ENCODE measurements at places on chromosomes 11 and 22. TPM values are rescaled to one million over a fixed set of nuclear protein-coding genes. Genes with fewer than 3 reads are reported as not detected.
A peak's percentile ranks its signal among the peaks of the same experiment; 100 is the strongest.

- no peak for DNase-seq
Measured at GRCh38 chr22:25976356-25976755, 192.9 kb upstream of the SEZ6L start.

DNA sequence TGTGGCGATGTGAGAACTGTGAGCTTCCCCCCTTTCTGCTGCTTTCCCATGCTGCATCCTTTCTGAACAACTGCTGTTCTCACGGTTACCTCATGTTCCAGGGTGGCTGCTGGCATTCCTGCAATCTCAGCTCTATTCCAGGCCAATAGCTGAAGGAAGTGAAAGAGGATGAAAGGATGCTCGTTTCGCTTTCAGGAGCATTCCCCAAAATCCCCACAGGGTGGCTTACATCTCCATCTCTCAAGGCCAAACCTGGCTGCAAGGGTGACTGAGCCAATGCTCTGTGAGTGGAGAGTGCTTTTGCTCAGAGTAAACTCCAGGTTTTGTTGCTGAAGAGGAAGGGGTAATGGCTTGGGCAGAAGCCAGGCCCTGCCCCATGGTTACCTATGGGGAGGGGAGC is 848.2 kb downstream of the BRD1 start:
- DNase-seq = no peak

DNA sequence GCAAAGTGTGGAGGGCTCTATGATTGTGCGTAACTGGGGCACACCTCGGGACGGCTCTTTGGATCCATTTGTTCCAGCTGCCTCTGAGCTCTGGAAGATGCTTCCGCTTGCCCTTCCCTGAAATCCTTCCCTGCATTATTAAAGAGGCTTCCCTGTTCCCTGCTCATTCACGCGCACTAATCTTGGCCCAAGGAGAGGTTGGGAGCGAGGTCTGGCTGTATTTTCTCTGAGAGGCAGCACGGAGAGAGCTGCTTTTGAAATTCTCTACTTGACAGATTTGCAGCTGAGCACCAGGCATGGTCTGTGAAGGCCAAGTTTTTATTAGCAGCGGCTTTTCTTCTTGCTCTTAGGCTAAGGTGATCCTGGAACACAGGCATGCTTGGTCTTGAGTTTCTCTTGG is 94.8 kb upstream of the NTM start:
- peak; percentile 23 for DNase-seq

DNA sequence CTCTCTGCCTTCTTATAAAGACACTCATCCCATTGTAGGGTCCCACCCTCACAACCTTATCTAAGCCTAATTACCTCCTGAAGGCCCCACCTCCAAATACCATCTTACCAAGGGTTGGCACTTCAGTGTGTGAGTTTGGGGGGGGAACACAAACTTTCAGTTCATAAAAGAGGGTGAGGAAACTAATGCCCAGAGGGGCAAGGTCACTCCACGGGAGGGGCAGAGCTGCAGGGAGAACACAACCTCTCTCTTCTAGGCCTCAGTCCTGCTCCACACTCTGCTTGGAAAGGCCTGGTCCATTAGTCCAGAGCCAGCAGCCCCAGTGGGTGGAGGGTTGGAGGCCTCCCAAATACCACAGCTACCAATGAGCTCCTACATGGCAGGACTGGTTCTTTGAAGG is 2.7 kb upstream of the BATF2 start:
- no peak for DNase-seq

DNA sequence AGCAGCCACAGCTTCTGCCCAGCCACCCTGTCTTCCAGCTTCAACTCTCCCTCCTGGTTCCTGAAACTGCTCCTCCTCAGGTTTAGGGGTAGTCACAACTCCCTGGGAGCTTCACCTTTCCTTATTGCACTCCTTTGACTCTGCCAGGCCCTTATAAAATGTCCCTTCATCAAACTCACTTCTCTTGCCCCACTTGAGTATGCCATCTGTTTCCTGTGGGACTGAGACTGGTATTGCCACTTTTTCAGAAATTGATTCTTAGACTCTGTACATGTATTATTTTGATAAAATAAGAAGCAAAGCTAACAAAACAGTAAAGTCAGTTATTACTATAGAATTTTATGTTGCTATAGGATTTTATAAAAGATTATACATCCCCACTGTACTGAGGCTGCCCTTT is 134.1 kb downstream of the SPON1 start:
- no peak for DNase-seq

DNA sequence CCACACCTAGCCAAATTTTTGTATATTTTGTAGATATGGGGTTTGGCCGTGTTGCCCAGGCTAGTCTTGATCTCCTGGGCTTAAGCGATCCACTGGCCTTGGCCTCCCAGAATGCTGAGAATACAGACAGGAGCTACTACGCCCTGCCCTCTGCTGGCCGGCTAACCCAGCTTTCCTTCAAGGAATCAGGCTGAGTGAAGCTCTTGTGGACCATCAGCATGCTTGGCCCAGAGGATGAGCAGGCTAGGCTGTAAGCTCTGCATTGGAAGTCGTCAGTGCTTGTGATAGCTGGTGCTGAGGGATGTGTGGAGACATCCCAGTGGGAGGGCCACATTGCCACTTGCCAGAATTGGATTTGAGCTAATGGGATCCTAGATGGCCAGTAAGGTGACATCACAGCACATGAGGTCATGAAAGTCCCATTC is 60.6 kb downstream of the MED15 start:
- no peak for DNase-seq

DNA sequence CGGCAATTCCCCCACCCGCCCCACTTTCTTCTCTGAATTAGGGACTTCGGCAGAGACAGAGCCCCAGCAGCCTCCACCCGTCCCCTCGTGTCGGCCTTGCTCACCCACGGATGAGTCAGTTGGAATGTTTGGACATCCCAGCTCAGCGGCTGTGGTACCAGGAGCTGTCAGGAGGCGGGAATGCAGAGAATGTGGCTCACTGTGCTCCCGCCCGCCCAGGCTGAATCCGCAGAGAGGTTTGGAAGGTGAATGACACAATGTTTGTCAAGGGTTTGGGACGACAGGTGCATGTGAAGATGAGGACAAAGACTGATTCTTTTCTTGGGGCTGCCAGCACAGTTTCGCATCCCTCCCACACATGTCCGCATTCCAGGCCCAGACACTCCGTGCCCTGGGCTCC is 39.6 kb downstream of the LIF start:
- peak; percentile 60 for DNase-seq

- no peak for DNase-seq
Measured at GRCh38 chr11:35324981-35325380, 94.4 kb downstream of the SLC1A2 start.

DNA sequence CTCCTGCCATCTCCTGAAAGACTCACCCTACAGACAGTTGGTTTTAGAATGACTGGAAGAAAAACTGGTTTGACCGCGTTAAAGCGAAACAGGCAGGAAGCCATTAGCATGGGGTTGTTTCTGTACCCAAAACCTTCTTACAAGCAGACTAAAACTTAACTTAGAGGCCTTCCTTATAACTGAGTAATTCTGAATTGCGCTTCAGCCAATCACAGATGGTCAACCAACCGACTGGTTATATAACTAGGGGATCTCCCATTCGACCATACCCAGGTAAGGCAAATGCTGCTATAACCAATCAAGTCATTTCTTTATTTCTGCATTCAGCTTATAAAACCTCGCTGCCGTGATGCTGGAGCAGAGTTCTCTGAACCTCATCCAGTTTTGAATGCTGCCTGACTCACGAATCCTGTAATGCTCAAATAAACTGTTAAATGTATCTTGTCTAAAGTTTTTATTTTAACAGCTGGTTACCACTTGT is 87.8 kb upstream of the DRD2 start:
- no peak for DNase-seq

DNA sequence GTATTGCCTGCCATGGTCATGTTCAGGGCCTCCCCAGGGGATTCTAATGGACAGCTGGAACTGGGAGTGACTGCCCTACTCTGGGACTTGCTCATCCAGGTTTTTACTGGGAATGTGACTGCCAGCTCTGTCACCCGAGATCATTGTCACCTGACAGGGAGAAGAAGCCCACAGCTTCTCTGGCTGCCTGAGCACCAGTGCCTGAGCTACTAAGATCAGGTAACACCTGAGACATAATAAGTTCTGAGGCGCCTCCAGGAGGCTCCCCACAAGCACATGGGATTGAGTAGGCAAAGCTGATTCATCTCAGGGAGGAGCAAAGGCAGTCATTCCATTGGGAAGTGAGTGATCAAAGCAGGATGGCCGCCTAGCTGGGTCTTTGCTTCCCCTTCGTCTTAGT is 84.2 kb upstream of the GALNT18 start:
- DNase-seq = peak; percentile 12

- no peak for DNase-seq
Measured at GRCh38 chr22:25360891-25361645, 141.6 kb downstream of the CRYBB2 start.

DNA sequence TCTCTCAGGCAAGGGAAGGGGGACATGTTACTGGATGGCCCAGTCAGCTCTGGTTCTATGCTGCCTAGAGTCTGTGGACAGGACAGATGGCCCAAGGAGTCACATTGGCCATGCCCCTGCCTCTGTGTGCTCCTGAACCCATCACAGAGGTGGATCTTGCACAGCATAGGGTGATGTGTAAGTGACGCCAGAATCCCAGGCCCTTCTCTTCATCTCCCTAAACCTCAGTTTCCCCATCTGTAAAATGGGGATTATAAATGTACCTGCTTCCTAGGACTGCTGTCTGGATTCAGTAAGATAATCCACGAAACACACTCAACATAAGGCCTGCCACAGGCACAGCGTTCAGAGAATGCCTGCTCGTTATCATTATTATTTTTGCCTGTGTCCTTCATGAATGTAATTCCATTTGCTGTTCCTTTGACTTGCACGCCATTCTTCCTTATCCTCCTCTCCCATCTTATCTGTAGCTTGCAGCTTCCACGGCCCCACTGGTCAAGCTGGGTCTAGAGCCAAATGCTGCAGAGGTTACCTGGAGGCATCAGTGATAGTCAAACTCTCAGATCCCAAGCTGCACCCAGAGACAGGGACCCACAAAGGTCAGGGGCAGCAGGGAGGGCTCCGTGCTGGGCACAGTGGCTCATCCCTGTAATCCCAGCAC is 207.0 kb downstream of the MN1 start:
- DNase-seq = no peak

DNA sequence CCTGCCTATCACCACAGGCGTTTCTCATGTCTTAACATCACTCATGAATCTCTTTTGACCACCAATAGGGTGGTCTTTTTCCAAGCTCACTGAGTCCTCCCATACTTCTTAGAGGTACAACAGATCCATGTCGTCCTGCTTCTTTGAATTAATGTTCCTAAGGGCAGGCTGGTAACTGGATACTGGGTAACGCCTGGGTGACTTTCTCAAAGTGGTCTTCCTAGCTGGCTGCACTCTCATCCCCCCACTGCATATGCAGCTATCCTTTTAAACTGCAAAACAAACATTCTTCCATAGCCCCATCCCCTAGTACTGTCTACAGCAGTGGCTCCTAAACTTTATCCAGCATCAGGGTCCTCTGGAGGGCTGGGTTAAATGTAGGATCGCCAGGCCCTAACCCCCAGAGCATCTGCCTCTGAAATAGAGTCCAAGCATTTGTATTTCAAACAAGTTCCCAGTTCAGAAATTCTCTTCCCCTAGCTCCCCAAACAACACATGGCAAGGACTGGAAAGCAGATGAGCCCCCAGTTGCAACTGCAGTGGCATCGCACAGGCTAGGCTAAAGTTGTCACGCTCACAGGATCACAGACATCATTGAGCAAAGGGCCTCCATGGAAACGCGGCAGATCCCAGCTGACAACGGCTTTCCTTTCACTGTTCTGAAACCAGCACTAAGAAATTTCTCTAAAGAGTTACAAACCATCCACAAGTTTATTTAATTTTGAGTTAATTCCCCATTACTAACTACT is 204.9 kb downstream of the LARGE1 start:
- DNase-seq = no peak

HPS4 gene
- polyA plus RNA-seq = 15.4 TPM

MYEOV gene
- polyA plus RNA-seq = 0.96 TPM

CCDC81 gene
- polyA plus RNA-seq = 0.75 TPM

LRP4 gene
- 21.7 TPM for polyA plus RNA-seq

Measured in muscle of leg (tissue), 16 donors.